ENCODE measurements at places on chromosomes 5 and 9. TPM values are rescaled to one million over a fixed set of nuclear protein-coding genes. Genes with fewer than 3 reads are reported as not detected.

- DNase-seq = no peak
Observed at GRCh38 chr5:93285461-93285860, 295.6 kb downstream of the NR2F1-AS1 start.

The TMEM215 gene
- not detected for total RNA-seq

DNA sequence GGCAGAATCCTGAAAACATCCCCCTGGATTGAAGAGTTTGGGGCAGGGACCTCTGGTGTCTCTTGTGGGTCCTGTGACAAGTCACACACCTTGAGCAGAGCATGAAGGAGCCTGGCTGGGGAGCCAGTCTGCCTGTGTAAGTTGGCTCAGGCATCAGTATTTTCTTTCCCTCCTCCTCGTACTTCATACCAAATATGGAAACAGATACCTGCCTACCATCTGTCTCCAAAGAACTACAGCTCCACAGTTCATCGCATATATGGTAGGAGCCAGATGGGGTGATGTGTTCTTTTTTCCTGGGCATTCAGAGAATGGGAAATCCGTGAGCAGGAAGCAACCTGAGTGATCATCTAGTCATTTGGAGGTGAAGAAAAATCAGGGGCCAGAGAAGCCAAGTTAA, 177.3 kb upstream of the RAD23B start:
- no peak for DNase-seq

- peak; percentile 26 for DNase-seq
Observed at GRCh38 chr9:133950192-133950591, 41.9 kb downstream of the VAV2 start.

DNA sequence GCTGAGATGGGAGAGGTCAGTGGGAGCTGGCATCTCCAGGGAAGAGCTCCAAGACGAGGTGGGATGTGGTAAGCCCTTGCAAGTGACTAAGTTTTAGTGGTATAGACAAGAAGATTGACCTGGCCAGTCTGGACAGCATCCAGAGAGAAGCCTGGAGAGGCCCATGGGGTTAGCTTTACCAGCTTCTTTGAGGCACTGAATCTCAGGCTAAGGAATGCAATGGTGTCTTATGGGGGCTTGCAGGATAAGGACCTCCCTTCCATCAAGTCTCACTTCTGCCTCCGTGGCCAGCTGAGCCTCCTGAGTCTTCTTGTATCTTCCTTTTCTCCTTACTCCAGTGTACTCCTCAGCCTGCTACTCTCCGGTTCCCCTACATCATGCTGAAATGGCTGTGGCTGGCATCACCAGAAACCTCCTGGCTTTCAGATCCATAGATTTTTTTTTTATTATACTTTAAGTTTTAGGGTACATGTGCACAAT, 56.5 kb upstream of the JADE2 start:
- DNase-seq = no peak

The SH2D3C gene
- 19.7 TPM for total RNA-seq

The EPB41L4B gene
- 1.3 TPM for total RNA-seq

The PCDHA13 gene
- total RNA-seq = 0.16 TPM

DNA sequence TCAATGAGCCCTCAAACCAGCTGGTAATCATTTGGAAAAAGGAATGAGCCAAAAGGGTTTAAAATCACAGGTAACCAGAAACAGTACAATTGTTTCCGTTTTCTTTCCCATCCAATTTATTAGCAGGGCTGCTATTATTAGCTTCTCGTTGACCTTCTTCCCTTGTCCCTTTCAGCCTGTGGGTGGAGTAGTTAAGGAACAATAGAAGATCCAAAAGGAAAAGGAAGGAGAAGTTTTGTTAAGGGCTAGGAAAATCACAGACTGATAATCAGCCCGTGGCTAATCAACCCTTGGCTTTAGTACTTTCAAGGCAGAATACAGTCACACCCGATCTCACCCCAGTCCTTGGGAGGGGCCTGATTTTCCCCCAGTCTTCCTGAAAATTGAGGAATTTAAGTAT, 38.4 kb downstream of the TMEM252 start:
- no peak for DNase-seq

The PCDHGC4 gene
- 2.8 TPM for total RNA-seq

DNA sequence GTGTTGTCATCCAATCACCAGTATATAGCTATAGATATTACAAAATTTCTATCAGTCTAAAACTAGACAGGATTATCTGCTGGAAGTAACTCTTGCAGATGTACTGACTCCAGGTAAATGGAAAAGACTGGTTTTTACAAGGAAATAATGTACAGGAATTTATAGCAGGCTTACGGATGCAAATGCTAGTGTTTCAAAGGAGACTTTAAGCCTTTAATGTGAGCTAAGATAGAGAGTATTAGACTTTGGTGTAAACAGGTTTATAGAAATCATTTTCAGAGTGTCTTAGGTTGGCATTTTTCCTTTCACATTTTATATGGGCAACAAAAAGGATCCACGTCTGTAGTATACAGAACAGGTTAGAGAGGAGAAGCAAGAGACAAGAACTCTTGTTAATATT, 16.1 kb downstream of the ZNF608 start:
- DNase-seq = no peak

DNA sequence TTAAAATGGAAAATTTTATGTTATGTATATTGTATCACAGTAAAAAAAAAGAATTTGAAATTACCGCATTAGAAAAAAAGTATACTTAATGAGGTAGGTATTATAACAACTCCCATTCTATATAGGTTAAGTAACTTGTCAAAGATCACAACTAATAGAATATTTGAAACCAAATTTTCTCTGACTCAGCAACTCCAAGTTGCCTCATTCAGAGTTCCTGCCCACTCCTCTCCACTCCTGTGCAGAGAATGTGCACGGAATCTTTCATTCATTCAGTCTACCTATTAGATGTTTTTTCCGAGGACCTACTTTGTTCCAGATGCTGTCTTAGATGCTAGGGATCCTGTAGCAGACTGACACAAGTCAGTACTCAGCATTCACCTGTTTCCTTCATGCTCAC, 15.4 kb downstream of the SH3TC2 start:
- no peak for DNase-seq

The ADRB2 gene
- 2.2 TPM for total RNA-seq

DNA sequence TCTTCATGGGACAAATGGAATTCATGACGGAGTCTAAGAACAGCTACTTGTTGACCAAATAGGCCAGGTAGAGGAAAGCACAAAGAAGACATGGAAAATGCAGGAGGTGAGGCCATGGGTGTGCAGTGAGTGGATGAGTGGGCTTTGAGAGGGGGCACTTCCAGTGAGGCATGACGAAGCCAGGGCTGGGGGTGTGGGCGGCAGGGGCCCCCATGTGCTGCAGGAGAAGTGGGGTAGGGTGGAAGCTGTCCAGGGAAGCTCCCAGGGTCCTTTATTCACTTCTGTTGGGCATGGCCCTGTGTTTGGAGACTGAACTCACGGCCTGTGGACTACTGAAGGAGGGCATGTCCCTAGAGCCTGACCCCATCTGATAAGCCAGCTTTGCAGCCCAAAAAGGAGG, 127.6 kb upstream of the SLC25A48 start:
- DNase-seq = no peak

DNA sequence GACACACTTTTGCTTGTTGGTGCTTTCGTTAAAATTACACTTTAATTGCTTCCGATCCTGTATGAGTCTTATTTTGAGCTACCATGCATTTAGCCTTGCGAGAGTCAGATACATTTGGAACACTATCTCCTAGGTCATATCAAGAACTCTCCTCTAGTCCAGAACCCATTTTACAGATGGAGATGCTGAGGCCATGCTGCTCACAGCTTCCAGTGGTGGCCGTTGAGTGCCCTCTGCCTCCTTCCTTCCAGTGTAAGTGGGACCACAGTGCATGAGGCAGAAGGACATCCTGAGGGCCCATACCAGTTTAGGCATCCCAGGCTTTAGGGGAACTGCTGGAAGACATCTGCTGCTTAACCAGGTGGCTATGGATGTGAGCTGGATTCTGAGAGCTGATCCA, 6.9 kb downstream of the CCNI2 start:
- no peak for DNase-seq

The LCNL1 gene
- 1.1 TPM for total RNA-seq

Measured in aorta (tissue), 5 donors.